Coronary artery (tissue), 2 donors: ENCODE measurements at places on chromosomes 3 and 15.

- no peak for DNase-seq
Observed at GRCh38 chr3:169754711-169755110, 10.1 kb downstream of the TERC start.

- no peak for DNase-seq
Observed at GRCh38 chr3:196974661-196975060, 6.0 kb upstream of the PIGZ start.

DNA sequence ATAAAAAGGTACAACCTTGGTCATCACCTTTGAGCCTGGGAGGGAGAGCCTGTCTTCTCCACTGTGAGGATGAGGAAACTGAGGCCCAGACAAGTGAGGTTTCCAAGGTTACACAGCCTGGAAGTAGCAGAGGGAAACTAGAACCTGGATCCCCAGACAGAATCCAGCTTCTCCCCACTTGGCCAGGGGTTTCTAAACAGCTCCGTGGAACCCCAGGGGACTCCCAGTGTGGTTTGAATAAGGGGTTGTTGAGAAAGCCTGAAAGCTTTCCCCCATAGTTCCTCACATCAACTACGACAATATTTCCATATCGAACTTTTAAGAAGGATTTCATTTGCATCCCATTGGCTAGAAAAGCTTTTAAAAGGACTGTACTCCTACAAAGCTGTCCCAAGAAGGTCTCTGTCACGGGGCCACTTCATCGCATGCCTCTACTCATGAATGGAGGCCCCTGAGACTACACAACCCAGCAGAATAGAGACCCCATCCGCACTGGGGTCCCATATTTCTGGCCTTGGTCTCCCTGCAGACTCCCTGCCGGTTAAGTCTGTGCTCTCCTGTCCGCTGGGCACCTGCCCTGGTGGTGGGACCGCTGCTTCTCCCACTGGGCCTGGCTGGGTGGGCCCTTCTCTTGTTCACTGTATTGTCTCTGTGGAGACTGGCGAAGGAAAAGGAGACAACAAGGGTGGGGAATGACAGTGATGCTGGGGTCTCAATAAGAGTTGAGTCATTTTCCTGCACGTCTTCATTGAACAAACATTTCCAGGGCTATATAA lies 178.5 kb downstream of the SMAD6 start:
- DNase-seq, result peak; percentile 74

- DNase-seq, result no peak
Observed at GRCh38 chr15:27482287-27482686, 511.3 kb downstream of the GABRG3 start.

DNA sequence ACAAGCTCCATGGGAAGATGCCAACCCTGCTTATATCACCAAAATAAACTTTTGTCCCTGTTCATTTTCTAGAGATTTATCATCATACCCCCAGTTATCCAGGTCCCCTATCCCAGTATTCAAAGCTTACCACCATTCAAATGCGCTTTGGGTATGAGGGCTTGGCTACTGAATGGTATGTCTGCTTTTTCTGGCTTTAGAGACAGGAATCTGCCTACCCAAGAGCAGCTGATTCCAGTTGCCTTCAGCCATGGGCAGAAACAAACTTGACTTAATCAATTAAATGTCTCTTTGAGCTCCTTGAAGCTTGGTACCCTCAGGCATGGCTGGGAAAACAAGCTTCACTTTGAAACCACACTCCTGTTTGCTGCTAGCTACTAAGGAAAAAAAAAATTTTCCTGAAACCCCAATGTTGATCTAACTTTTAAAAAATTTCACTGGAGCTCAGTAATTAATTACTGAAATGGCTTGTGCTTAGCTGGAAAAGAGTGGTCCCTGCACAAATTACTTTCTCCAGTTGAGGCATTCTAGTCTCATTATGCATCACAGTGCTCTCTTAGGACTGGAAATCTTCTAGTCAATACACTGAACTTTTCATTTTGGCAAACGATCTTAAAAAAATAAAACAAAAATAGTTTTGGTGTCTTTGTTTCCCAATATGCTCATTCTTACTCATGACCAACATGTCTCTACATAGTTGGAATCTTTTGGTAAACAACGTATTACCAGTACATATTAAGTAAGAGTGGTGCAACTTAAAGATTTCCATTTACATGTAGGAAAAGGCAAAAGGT lies 242.8 kb downstream of the DTWD1 start:
- no peak for DNase-seq

- DNase-seq, result no peak
Observed at GRCh38 chr3:157201648-157202278, 41.8 kb upstream of the CCNL1 start.

- no peak for DNase-seq
Observed at GRCh38 chr15:101646672-101647071, 5.5 kb downstream of the TM2D3 start.

DNA sequence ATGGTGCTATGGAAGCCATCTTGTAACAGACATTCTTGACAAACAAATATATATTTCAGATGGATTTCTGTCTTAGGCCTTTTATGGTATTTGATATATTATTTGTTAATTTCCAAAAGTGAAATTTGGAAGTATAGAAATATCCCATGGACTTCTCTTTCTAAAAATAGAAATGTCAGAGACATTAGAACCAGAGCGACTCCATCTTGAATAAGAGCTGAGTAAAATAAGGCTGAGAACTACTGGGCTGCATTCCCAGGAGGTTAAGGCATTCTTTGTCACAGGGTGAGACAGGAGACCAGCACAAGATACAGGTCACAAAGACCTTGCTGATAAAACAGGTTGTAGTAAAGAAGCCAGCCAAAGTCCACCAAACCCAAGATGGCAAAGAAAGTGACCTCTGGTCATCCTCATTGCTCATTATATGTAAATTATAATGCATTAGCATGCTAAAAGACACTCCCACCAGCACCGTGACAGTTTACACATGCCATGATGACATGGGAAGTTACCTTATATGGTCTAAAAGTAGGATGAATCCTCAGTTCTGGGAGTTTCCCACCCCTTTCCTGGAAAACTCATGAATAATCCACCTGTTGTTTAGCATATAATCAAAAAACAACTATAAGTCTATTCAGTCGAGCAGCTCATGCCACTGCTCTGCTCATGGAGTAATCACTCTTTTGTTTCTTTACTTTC lies 146.0 kb downstream of the NEK11 start:
- DNase-seq, result no peak

DNA sequence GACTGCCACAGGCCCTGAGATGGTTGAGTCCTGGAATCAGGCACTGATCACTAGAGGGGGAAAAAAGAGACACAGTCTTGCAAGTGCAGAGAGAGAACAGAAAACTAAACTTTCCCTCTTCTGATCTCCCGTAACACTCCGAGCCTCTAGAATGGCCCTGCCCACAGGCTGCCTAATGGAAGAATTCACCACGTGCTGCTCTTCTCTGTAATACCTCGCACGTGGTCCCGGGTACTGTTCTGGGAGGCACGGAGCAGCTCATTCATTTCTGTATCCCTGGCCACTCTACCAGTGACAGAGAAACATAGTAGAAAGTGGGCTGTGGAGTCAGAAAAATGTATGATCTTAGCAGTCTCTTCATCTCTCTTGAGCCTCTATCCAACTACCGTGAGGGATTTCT lies 30.4 kb downstream of the VGLL4 start:
- no peak for DNase-seq

DNA sequence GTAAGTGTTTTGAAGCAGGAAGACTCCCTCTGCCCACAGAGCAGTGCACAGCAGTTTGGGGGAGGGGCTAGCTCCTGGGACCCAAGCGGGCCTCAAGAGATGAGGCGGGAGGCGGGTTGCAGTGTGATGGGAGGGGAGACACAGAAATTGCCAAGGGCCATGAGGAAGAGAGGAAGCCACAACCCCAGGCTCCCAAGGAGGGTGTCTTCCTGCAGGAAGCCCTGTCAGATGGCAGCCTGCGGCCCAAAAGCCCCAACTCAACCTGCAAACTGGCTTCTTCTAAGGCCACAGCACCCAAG lies 7.3 kb upstream of the ISLR2 start:
- DNase-seq, result no peak

- no peak for DNase-seq
Observed at GRCh38 chr3:39329493-39329892, at the start of gene CCR8. Gene CCR8, plus strand, starts transcription at chr3:39329709. Its CDS starts 2,623 bp downstream, at chr3:39332332.

- DNase-seq, result no peak
Observed at GRCh38 chr3:194197981-194198695, 62.2 kb downstream of the HES1 start.

GRCh38 chr3:172106037-172106954 lies 66.9 kb downstream of the FNDC3B start:
- no peak for DNase-seq

- DNase-seq, result no peak
Observed at GRCh38 chr15:66210684-66211083, 42.9 kb downstream of the MEGF11 start.

- no peak for DNase-seq
Observed at GRCh38 chr15:90571063-90571541, 41.4 kb downstream of the CRTC3 start.

DNA sequence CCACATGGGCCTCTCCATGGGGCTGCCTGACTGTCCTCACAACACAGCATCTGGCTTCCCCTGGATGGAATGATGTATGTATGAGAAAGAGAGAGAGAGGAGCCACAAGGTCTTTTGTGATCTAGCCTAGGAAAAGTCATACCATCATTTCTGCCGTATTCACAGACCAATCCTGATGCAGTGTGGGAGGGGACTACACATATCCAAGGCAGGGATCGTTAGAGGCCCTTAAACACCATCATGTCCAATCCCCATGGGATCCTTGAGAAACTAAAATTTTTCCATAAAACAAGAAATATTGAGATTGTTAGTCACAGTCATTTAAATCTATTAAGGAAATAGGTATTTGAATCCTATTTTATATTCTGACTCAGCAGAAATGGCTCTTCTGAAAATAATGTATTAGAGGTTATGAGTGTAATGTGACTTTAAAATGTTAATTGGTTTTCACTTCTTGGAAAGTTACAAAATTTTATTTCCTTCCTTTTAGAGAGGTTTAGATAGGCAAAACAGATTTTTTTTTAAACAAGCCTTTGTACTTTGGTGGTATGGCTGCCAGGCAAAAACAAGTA lies 65.1 kb upstream of the TSC22D2 start:
- no peak for DNase-seq

DNA sequence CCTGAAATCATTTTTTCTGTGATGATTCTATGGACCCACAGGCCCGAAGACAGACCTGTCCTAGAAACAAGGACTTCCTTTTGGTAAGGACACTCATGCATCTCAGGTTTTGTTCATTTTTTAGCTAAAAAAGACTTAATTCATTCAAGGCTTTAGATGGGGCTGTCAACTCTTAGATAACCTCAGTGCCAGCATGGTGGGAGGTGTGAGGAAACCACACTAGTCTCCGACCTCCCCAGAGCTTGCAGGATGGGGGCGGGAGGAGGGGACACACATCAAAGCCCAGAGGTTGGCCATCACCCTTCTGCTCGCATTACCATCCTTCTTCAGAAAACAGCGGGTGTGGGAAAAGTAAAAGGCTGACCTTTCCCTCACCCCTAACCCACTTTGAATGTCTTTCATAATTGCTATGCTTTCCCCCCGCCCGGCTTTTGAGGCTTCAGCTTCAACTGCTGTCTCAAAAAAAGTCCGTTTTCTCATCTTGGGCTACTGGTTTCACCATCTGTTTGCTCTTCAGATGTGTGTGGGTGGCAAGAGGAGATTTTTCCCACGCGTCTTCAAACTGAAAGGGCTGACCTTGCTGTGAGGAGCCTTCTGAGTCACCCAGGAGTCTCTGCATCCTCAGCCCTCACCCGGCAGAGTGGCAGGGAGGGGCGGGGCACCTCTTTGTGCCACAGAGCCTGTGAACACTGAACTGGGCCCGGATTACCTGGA lies 27.6 kb upstream of the CXCR6 start:
- DNase-seq, result no peak

DNA sequence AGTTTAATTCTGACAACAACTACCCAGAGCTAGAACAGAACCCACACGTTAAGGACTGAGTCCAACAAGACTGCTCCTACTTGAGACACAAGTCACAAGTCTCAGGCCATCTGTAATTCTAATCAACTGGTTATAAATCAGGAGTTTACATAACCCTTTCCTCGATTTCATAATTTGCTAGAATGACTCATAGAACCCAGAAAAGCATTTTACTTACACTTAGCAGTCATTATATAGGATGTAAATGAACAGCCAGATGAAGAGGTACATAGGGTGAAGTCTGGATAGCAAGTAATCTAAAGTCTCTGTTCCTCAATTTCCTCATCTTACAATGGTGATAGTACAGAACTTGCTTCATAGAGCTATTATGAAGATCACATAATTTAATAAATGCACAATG lies 1018.2 kb downstream of the DIPK2A start:
- no peak for DNase-seq

- DNase-seq, result no peak
Observed at GRCh38 chr3:44802011-44802410, 40.4 kb downstream of the KIF15 start.

- DNase-seq, result no peak
Observed at GRCh38 chr15:68612503-68612902, 33.7 kb downstream of the CORO2B start.

DNA sequence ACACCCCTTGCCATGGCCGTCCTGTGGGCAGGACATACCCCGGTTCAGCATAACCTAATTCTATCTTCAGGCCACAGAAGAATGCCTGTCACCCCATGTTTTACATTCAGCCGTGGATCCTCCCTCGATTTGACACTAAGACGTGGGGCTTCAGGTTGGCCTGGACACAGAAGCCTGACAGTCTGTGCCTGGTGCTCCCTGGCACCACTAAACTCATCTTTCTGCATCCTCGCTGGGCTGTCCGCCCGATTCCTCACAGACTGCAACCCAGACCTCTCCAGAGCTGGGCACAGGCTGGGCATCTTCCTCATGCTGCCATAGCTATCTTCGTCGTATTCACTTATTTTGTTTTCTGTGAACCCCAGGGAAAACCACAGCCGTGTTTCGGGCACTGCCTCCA lies 117.8 kb upstream of the IQSEC1 start:
- DNase-seq, result no peak

- DNase-seq, result no peak
Observed at GRCh38 chr3:168865022-168865551, 769.4 kb upstream of the GOLIM4 start.

DNA sequence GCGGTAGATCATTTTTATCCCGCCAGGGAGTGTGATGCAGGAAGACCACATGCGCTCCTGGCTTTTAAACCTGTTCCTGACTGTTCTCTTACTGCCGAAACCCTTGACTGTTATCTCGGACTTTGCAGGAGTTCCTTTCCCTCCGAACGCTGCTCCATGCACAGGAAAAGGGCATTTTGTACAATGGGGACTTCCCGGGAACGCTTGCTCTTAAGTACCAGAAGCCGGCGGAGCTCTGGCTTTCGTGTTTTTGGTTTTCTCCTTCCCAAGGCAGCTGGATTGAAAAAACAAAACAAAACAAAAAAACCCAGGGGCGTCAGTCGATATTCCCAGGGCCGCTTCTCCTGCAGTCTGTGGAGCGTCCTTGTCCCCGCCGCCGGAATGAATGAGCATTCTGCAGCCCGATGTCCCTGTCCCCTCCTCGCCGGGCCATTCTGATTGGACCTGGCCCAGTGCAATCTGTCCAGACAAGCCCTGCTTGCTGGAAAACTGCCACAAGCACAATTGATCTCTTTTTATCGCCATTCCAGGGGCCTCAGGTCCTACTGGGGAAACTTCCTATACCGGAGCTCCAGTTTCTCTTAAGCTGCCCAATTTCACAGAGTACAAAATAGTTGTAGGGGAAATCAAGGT lies 44.8 kb downstream of the SLC6A1 start:
- DNase-seq, result no peak
